RKO (cell line): ENCODE measurements at places on chromosomes 4 and X.

- DNase-seq, result no peak
Measured at GRCh38 chrX:47815901-47816845, 20.5 kb upstream of the ZNF81 start.

DNA sequence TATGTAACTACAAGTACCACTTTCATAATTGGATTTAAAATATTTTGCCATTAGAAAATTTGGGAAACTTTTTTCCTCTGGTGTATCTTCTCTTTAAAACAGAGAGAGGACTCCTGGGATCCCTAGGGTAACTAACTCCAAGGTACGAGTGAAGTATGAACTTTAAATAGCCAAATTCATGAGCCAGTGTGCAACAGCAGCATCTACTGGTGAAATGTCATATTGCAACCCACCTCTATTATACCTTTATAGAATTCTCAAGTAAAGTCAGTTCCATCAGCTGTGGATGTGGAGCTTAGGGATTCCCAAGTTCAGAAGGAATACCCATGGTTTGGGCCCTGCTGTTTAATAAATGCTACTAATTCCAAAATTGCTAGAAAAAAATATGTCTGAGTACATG lies 282.7 kb upstream of the TAPT1 start:
- no peak for DNase-seq

GRCh38 chrX:13046141-13046855 lies 1.9 kb upstream of the FAM9C start:
- DNase-seq, result no peak

GRCh38 chr4:184669251-184669650 lies 19.7 kb downstream of the PRIMPOL start:
- no peak for DNase-seq
